ENCODE measurements at places on chromosomes 5 and 9.

- no peak for DNase-seq
These were observed 82.7 kb downstream of the BNC2 start for GRCh38 chr9:16787724-16788123.

- DNase-seq: no peak
These were observed 3.7 kb downstream of the DNAJC25 start for GRCh38 chr9:111634860-111635259.

DNA sequence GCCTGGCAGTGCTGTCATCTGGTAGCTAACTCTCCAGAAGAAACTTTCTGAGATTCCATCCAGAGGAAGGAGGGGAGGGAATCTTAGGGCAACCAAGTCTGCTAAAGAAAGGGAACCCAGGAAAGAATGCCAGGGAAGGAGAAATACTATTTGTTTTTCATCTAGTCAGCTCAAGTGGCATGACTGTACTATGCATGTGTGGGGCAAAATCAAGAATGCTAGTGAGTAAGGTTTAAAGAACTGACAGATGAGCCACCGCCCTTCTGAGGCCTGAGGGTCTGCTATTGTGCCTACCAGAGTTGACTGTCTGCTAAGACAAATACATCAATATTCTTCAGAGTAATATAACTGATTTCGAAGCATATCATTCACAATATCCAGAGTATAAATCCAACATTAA lies 204.2 kb downstream of the SLC12A2 start:
- no peak for DNase-seq

GRCh38 chr5:179243333-179243732 lies 101.9 kb downstream of the ADAMTS2 start:
- DNase-seq: no peak

DNA sequence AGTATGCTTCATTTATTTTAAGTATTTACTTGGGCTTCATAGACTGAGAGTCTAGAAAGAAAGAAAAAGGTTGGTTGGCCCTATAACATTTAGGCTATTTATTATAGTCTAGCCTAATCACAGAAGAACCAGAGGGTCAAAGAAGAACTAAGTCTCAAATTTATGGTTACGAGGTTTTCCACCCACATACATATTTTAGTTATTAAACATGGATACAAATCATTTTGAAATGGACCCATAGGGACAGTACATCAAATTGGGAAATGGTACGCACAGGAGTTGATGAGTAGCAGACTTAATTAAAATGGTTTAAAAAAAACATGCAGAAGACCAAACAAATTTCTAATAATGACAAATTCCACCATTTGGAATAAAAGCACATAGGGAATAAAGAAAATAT lies 17.7 kb downstream of the SVEP1 start:
- no peak for DNase-seq
